Aorta (tissue), 5 donors: ENCODE measurements at places on chromosomes 1 and 21. TPM values are rescaled to one million over a fixed set of nuclear protein-coding genes. Genes with fewer than 3 reads are reported as not detected.

Gene ADCY10
- total RNA-seq = 0.24 TPM

- no peak for DNase-seq
These were observed 125.0 kb downstream of the GPR52 start for GRCh38 chr1:174572771-174573170.

Gene OR2T35
- not detected for total RNA-seq

DNA sequence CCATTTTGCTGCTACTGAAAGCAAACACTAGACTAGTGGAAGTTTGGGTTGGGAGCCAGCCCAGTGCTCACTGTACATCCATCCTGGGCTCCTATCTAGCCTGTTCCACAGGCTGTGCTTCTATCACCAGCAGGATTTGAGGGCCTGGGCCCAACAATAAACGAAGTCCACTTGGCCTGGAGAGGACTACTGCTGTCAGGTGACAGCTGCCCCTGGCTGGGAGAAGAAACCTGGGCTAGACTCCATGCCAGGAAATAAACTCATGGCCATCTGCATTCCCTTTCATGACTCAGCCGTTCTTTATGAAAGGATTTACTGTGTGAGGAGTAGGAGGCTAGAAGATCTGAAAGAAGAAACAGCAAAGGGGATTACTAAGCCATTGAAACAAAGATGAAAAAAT, 35.5 kb downstream of the COLGALT2 start:
- no peak for DNase-seq

- DNase-seq = no peak
These were observed 130.0 kb upstream of the TNFSF4 start for GRCh38 chr1:173337126-173337525.

- DNase-seq = peak; percentile 43
These were observed 47.0 kb downstream of the SLC37A1 start for GRCh38 chr21:42560517-42561179.

Gene RPE65
- not detected for total RNA-seq

DNA sequence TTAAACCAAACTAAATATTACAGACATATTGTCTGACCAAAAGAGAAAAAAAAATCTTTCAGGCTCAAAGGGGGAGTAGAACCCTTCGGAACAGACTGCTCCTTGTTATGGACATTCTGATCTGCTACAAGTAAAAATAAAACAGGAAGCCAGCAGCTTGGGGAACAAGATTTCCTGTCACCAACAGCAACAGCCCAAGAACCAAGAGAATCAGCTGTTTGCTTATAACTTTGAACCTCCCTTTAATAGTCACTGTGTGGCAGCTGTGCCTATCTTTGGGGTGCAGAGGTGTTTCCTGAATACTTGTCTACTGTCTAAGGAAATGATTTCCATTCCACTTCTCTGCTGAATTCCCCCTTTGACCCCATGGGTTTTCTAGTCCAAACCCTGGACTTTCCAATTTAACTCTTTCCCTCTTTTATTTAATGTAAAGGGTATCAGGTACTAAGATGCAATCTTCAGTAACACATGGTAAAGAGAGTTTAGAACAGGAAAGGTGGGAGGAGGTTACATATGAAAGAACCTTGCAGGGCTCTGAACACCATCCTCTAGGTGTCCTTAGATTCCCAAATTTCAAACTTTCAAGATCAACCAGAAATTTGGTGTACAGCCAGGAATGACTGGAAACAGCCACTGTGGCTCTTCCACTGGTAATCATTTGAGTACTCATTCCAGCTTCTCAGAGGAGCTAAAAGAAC, 38.6 kb downstream of the GPR3 start:
- no peak for DNase-seq

DNA sequence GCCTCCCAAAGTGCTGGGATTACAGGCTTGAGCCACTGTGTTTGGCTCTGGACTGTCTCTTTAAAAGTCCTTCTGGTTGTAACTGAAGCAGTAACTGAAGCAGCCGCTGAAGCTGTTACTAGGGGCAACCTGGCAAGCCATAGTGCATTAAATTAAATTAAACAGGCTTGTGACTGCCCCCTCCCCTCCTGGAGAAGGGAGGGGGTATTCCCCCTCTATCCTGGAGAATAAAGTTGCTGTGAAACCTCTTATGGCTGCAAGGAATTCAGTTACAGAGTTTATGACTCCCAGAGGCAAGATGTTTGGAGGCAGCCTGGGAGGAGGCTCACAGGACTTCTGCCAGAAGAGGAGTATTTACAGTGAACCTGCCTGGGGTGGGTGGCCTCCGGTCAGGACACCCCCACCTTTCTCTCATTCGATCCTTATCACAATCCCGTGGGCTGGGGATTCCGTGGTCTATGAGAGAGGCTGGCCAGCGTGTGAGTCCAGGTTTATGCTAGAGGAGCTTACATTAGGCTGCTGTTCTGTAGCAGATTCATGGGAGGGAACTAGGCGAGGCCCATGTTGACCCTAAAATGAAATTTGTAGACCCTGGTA, 8.3 kb downstream of the TTC22 start:
- DNase-seq = no peak
